Fibroblast of skin of right quadriceps (primary cell): ENCODE measurements at places on chromosomes 1 and 21.

DNA sequence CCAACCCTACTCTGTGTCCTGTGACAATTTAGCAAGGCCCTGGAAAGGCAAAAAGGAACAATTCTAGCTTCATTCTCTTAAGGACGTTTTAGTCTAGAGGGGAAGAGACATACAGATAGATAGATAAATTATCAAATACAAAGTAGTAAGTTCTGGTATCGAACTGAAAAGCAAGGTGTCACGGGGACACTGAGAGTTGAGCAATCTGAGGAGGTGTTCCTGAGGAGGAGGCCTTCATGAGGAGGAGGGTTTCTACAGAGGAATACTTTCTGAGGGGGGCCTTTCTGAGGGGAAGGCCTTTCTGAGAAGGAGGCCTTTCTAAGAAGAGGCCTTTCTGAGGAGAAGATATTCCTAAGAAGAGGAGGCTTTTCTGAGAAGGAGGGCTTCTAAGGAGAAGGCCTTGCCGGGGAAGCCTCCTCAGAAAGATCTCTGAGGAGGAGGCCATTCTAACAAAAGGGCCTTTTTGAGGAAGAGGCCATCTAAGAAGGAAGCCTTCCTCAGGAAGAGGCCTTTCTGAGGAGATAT lies 155.9 kb upstream of the COA6 start:
- DNase-seq: no peak

GRCh38 chr1:183891158-183891856 lies 86.4 kb downstream of the RGL1 start:
- DNase-seq: no peak

- DNase-seq: no peak
Measured at GRCh38 chr1:175162955-175163354, 29.6 kb downstream of the KIAA0040 start.

- DNase-seq: no peak
Measured at GRCh38 chr1:43933386-43934100, at the start of gene ARTN. ARTN (plus strand) TSS chr1:43933801; CDS start chr1:43935657, 1,856 bp downstream.
